ENCODE measurements at places on chromosomes 1 and 21. TPM values are rescaled to one million over a fixed set of nuclear protein-coding genes. Genes with fewer than 3 reads are reported as not detected.
A peak's percentile ranks its signal among the peaks of the same experiment; 100 is the strongest.

Gene MATN1
- total RNA-seq, result under 0.01 TPM

DNA sequence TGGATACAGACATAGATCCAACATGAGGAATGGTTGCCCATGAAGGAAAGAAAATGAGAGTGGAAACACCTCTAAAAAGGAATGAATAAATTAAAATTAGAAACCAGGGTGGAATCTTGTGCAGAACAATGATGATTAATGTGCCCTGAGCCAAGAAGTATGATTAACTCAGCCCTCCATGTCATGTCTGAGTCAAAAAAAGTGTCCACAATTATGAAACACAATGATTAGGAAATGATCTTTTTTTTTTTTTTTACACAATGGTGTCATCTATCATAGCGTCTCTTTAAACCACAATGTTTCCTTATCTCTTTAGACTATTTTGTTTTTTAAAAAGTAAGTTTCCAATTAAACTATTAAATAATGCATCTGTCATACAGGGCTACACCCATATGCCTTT lies 78.9 kb upstream of the RAB4A start:
- H3K36me3 ChIP-seq, result no peaks in the 10 kb centered on the region
- DNase-seq, result peak; percentile 63
- H3K4me3 ChIP-seq, result no peak overlapping the region
- no peak overlapping the region for H3K27ac ChIP-seq

Gene PROK1
- not detected for total RNA-seq

DNA sequence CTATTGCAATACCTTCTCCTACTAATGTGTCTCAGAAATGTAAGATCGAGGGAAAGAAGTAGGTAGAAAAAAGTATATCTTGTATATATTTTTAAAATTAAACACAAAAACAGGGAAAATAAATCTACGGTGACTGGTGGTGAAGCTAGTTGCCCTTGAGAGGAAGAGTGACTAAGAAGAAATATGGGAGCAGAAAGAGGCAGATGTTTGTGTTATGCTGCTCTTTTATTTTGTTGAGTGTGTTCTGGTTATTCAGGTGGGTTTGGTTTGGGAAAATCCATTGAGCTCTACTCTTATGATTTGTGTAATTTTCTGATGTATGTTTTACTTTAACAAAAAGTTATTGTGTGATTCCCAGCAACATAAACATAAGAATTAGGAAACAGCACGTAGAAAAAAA lies 444.9 kb upstream of the B3GALT2 start:
- H3K27me3 ChIP-seq, result no peaks in the 10 kb centered on the region
- H3K36me3 ChIP-seq, result no peaks in the 10 kb centered on the region
- no peak for DNase-seq

DNA sequence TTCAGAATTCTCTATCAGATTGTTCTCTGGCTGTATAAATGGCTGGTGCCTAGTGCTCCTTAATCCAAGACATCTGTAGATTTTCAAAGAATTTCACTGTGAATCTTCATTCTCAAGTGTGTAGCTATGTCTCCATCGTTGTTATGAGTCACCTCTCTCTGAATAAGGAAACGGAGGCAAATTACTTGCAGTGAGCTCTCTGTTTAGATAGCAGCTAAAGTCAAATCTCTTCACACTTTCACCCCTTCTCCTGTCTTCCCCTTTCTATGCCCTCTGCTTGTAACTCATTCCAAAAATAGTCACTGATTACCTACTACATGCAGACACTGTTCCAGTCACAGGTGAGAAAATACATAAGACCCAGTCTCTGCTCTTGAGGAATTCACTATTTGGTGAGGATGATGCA lies 39.7 kb downstream of the CHML start:
- H3K27me3 ChIP-seq, result no peaks in the 10 kb centered on the region
- no peak overlapping the region for H3K27ac ChIP-seq
- no peak overlapping the region for H3K4me3 ChIP-seq
- H3K4me1 ChIP-seq, result peaks cover 23% of the 10 kb centered on the region

GRCh38 chr1:230807029-230807428 lies 59.8 kb downstream of the CAPN9 start:
- no peaks in the 10 kb centered on the region for H3K4me1 ChIP-seq
- H3K27me3 ChIP-seq, result no peaks in the 10 kb centered on the region
- no peak for DNase-seq
- H3K27ac ChIP-seq, result no peak overlapping the region
- H3K4me3 ChIP-seq, result no peak overlapping the region

GRCh38 chr1:222893255-222893654 lies 78.4 kb downstream of the DISP1 start:
- H3K27ac ChIP-seq, result no peak overlapping the region
- no peaks in the 10 kb centered on the region for H3K36me3 ChIP-seq
- H3K27me3 ChIP-seq, result no peaks in the 10 kb centered on the region
- DNase-seq, result no peak
- no peak overlapping the region for H3K4me3 ChIP-seq
- peaks cover 21% of the 10 kb centered on the region for H3K4me1 ChIP-seq

Gene SH3GLB1
- 53.9 TPM for total RNA-seq

DNA sequence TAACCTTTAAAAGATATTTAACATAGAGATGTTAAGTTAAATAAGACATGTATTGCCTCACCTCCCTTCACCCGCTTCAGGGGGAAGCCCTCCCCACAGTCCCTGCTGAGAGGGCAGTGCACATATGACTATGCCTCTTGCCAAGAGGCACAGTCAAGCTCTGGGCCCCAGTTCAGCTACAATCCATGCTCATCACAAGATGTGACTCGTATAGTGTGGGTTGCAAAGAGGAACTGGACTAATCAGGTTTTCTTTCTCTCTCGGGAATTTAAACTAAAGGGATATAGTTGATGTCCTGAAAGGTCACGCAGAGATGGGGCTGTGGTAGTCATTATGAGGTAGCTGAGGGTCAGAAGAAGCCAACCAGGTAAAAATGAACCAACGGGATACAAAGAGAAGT lies 35.6 kb downstream of the LYST start:
- peak overlapping the region; percentile 66 for H3K27ac ChIP-seq
- no peaks in the 10 kb centered on the region for H3K4me1 ChIP-seq
- no peak overlapping the region for H3K4me3 ChIP-seq
- no peak for DNase-seq
- H3K27me3 ChIP-seq, result no peaks in the 10 kb centered on the region

Gene THEM4
- 13.8 TPM for total RNA-seq

DNA sequence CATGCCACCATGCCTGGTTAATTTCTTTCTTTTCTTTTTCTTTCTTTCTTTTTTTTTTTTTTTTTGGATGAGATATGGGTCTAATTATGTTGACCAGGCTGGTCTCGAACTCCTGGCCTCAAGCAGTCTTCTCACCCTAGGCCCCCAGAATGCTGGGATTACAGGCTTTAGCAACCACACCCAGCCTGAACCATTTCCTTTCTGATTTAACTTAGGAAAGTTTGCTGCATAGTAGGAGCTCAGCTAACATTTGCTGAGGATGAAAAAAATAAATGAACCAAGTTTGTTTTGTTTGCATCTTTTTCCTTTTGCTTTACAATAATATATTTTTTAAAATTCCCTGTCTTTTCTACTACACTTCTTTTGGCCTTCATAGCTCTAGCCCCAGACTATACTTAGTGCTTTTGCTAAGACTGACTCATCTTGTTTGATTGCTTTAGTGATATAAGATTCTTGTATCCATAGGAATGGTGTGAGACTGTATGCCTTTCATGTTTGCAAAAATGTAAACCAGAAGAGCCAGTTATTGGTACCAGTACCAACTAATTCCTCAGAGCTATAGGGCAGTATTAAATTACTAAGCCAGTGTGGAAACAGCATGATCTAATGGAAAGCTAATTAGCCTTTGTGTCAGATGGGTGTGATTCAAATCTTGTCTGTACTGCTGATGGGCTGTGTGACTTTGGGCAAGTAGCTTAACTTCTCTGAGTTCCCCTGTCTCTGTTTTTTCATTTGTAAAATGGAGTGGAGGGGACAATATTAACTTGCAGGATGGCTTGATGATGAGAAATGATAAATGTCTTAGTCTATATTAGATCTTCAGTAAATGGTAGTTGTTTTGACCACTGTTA lies 66.9 kb downstream of the NFIA start:
- no peaks in the 10 kb centered on the region for H3K27me3 ChIP-seq
- no peak overlapping the region for H3K4me3 ChIP-seq

- H3K27me3 ChIP-seq, result no peaks in the 10 kb centered on the region
- H3K4me3 ChIP-seq, result no peak overlapping the region
- no peaks in the 10 kb centered on the region for H3K4me1 ChIP-seq
- no peaks in the 10 kb centered on the region for H3K36me3 ChIP-seq
- H3K27ac ChIP-seq, result no peak overlapping the region
Observed at GRCh38 chr1:44000122-44000665, 8.8 kb downstream of the CCDC24 start.

DNA sequence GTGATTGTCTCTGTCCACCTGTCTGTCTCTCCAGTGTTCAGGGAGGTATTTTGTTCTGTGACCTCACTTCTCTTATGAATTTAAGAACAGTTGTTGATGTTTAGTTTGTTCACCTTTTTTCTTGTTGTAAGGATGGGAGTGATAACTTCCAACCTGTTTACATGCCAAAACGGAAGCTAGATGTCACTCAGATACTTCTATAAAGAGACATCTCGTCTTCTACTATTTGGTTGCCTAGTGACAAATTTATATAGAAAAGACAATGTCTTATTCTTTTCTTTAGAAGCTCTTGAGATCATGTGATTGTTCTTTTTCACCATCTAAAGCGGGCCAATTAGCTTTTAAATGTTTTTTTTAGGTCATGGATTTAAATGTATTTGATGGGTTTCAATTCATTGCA lies 33.8 kb downstream of the PRSS38 start:
- H3K4me3 ChIP-seq, result no peak overlapping the region
- H3K36me3 ChIP-seq, result no peaks in the 10 kb centered on the region
- H3K27ac ChIP-seq, result no peak overlapping the region
- DNase-seq, result no peak
- no peaks in the 10 kb centered on the region for H3K27me3 ChIP-seq

GRCh38 chr1:178151831-178152230 lies 57.9 kb downstream of the RASAL2 start:
- DNase-seq, result no peak
- no peak overlapping the region for H3K4me3 ChIP-seq
- no peaks in the 10 kb centered on the region for H3K36me3 ChIP-seq
- no peaks in the 10 kb centered on the region for H3K27me3 ChIP-seq

- peak; percentile 27 for DNase-seq
- H3K4me3 ChIP-seq, result no peak overlapping the region
- peaks cover 15% of the 10 kb centered on the region for H3K4me1 ChIP-seq
- H3K27me3 ChIP-seq, result no peaks in the 10 kb centered on the region
Observed at GRCh38 chr1:205735218-205735617, 14.8 kb downstream of the NUCKS1 start.

Gene GUCA2B
- total RNA-seq, result not detected

GRCh38 chr1:229264487-229264886 lies 6.4 kb upstream of the RAB4A start:
- H3K27me3 ChIP-seq, result no peaks in the 10 kb centered on the region
- H3K27ac ChIP-seq, result no peak overlapping the region
- H3K4me1 ChIP-seq, result no peaks in the 10 kb centered on the region
- H3K4me3 ChIP-seq, result no peak overlapping the region
- DNase-seq, result no peak
- no peaks in the 10 kb centered on the region for H3K36me3 ChIP-seq

GRCh38 chr1:15005116-15005515 lies 148.4 kb upstream of the TMEM51 start:
- H3K27ac ChIP-seq, result no peak overlapping the region
- no peaks in the 10 kb centered on the region for H3K27me3 ChIP-seq
- DNase-seq, result no peak

GRCh38 chr1:65378247-65378946 lies 42.1 kb upstream of the LEPR start:
- no peak overlapping the region for H3K4me3 ChIP-seq
- no peak for DNase-seq
- H3K27me3 ChIP-seq, result no peaks in the 10 kb centered on the region
- H3K36me3 ChIP-seq, result no peaks in the 10 kb centered on the region
- no peaks in the 10 kb centered on the region for H3K4me1 ChIP-seq

Gene KIF21B
- total RNA-seq, result under 0.01 TPM

- H3K36me3 ChIP-seq, result peaks cover 56% of the 10 kb centered on the region
- no peaks in the 10 kb centered on the region for H3K27me3 ChIP-seq
- no peaks in the 10 kb centered on the region for H3K4me1 ChIP-seq
Observed at GRCh38 chr1:21724098-21724497, 54.9 kb upstream of the RAP1GAP start.

DNA sequence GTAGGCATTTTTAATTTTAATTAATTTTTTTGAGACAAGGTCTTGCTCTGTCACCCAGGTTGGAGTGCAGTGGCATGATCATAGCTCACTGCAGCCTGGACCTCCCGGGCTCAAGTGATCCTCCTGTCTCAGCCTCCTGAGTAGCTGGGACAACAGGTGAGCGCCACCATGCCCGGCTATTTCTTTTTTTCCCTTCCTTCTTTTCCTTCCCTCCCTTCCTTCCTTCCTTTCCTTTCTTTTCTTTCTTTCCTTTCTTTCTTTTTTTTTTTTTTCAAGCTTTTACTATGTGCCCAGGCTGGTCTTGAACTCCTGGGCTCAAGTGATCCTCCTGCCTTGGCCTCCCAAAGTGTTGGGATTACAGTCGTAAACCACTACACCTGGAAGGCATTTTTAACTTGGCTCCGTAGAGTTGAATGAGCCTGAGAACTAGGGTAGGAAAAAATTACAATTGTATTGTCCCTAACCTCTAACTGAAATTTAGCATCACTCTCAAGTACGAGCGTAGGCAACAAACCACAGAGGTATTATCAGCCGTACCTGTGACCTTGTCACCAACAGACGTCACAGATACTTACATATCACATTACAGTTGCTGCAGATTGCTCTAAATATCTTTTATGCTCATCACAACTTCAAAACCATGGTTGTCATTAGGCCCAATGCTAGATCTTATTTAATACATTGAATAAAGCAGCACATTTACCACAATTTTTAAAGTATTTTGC lies 8.0 kb downstream of the RUNX3 start:
- H3K4me1 ChIP-seq, result no peaks in the 10 kb centered on the region
- peaks cover 4% of the 10 kb centered on the region for H3K36me3 ChIP-seq
- no peak overlapping the region for H3K27ac ChIP-seq
- H3K27me3 ChIP-seq, result no peaks in the 10 kb centered on the region

Gene SLC16A4
- 76.0 TPM for total RNA-seq

Gene TEX38
- not detected for total RNA-seq

GRCh38 chr1:175683491-175684298 lies 59.7 kb downstream of the TNR start:
- no peaks in the 10 kb centered on the region for H3K4me1 ChIP-seq
- no peak overlapping the region for H3K4me3 ChIP-seq
- no peak for DNase-seq

Gene FCRL2
- total RNA-seq, result not detected

- no peak overlapping the region for H3K4me3 ChIP-seq
- H3K27me3 ChIP-seq, result no peaks in the 10 kb centered on the region
- H3K36me3 ChIP-seq, result no peaks in the 10 kb centered on the region
- H3K4me1 ChIP-seq, result peaks cover 17% of the 10 kb centered on the region
- no peak overlapping the region for H3K27ac ChIP-seq
- DNase-seq, result peak; percentile 54
Observed at GRCh38 chr1:156667968-156668709, 9.1 kb downstream of the NES start.

GRCh38 chr1:4025752-4026151 lies 125.7 kb upstream of the C1orf174 start:
- no peak for DNase-seq
- no peaks in the 10 kb centered on the region for H3K4me1 ChIP-seq
- H3K27ac ChIP-seq, result no peak overlapping the region
- H3K4me3 ChIP-seq, result no peak overlapping the region
- H3K27me3 ChIP-seq, result no peaks in the 10 kb centered on the region

Measured in osteoblast (primary cell).